A172 (cell line): ENCODE measurements at places on chromosomes 2 and 18.
A peak's percentile ranks its signal among the peaks of the same experiment; 100 is the strongest.

- no peak for DNase-seq
These were observed 142.6 kb downstream of the MGAT5 start for GRCh38 chr2:134396493-134396892.

DNA sequence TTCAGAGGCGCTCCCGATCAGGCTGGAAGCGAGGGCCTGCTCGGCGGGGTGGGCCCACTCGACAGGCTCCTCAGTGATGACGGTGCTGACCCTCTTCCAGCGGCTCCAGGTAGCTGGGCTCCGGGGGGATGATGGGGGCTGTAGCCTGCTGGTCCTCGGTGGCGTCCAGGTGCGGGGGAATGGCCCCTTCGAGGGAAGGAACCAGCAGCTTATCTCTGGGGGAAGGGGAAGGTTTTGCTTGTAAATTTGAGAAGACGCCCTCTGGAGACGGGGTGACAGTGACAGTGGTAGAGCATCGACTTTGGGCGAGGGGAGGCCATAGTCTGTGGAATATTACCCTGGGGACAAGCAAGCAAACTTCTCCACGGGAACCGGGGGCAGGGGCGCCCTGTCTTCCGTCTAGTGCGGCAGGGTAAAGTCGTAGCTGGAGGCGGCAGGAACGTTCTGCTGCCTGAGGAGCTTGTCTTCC is 891.9 kb upstream of the LRRTM1 start:
- DNase-seq = no peak

GRCh38 chr18:42131066-42131929 is 176.3 kb downstream of the PIK3C3 start:
- DNase-seq = no peak

- DNase-seq = no peak
These were observed 132.9 kb upstream of the RND3 start for GRCh38 chr2:150620416-150620815.

- DNase-seq = no peak
These were observed 620 bp downstream of the NGEF start for GRCh38 chr2:233012301-233012971.

GRCh38 chr2:158695305-158695704 is 99.8 kb upstream of the DAPL1 start:
- DNase-seq = no peak

DNA sequence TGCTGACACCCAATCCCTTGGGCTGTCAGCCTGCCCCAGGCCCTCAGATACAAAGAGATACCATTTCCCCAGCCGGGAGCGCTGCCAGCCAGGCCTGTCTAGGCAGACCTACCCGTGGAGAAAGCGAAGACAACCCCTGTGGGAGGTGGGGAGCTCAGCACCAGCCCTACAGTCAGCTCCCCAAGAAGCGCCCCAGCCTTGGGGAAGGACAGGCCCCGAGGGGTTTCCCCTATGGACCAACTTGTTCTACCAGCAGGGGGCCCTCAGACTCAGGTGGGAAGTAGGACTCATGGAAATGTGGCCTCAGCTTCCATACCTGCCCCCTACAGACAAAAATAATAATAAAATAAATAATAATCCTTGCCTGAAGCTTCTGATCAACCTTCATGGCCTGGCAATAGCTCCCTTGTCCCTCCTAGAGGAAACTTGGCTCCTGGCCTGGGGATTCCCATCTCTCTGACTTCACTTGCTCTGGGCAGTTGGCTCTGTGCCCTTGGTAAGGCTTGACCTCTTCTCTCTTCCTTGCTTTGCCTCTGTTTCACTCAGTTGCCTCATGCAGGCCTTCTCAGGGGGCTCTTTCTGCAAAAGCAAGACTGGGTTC is 7.0 kb downstream of the SLC35F6 start:
- DNase-seq = peak; percentile 81

GRCh38 chr2:120564213-120565094 is 171.2 kb upstream of the GLI2 start:
- no peak for DNase-seq

DNA sequence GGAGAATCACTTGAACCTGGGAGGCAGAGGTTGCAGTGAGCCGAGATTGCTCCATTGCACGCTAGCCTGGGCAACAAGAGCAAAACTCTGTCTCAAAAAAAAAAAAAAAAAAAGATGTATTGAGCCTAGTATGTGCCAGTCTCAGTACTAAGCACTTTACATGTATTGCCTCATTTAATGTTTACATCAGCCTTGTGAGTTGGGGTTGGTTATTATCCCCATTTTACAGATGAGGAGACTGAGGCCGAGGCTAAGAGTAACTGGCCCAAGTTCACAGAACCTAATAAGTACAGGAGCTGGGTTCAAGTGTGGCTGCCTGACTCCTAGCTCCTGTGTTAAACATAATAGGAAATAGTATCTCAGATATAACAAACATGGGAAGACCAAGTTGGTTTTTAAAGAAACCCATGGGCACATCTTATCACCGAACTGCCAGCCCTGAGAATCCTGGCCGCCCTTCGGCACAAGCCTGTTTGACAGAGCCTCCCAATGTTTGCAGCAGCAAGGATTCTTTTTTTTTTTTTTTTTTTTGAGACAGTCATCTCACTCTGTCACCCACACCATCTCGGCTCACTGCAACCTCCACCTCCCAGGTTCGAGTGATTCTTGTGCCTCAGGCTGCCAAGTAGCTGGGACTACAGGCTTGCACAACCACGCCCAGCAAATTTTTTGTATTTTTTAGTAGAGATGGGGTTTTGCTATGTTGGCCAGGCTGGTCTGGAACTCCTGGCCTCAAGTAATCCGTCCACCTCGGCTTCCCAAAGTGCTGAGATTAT is 24.2 kb upstream of the GMPPA start:
- DNase-seq = no peak

GRCh38 chr2:14735696-14736095 is 103.2 kb downstream of the LRATD1 start:
- DNase-seq = no peak

DNA sequence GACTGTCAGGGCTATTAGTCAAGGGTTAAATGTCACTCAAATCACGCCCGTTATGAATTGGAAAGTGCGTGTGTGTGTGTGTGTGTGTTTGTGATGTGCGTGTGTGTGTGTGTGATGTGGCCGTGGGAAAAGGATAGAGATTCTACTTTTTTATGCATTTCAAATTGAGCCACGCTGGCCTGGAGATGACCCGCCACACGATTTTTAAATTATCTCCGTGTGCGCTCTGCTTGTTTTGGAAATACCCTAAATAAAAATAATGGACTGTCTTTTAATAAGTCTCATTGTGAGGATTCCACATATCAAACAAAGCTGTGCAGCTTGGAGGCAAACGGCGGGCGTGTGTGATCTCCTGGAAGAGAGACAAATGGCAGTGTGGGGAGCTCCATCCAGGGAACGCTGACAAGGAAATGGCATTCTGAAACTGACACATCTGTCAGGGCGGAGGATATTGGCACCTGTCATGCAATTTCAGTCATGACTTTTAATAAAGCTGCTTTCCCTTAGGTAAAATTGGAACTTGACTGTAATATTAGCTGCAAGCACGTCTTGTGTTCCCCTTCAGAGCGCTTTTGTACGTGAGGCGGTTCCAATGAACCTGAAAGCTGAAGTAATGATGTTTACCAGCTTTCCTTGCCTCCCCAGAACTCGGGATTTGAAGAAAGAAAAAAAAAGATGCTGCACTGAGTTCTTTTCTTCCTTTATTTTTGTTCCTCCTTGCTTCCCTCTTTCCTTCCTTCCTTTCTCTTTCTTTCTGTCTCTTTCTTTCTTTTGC is 381.8 kb upstream of the SMIM21 start:
- no peak for DNase-seq

- DNase-seq = no peak
These were observed 94.8 kb downstream of the RTTN start for GRCh38 chr18:70110678-70111077.

- DNase-seq = no peak
These were observed 14.6 kb upstream of the KIDINS220 start for GRCh38 chr2:8851811-8852560.

- DNase-seq = peak; percentile 30
These were observed 34.8 kb upstream of the ITGAV start for GRCh38 chr2:186554850-186555671.

DNA sequence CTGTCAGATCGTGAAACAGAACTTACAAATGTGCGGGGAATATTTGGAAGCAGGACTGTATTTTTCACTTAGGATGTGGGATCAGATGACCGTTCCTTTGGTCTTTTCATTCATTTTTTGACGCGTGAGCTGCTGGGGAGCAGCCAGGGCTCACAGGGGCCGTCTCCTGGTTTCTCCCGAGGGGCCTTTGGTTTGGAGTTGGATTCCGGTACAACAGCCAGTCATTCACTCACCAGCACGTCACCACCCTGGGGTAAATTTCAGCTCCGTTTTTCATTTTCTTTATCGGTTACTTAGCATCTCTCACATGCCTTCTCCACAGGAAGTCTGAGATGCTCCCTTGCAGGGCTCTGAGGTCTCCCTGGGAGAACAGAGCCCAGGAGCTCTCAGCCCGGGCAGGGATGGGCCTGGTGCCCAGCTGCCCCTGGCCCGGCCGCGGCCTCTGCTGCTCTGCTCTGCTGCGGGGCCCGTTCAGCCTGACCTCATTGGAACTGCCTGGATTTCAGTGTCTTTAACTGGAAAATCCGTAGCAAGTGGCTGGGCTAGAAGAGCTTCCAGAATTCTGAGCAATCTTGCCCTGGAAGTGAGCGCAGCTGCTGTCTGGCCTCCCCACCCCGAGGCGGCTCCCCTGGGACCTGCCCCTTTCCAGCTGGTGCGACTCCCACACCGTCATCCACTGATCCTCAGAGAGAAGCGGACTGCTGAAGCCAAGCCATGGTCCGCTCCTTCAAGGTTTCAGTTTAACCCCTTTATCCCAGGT is 335.6 kb downstream of the EIPR1 start:
- no peak for DNase-seq

GRCh38 chr2:9206991-9207640 is 504 bp downstream of the ASAP2 start:
- peak; percentile 13 for DNase-seq

DNA sequence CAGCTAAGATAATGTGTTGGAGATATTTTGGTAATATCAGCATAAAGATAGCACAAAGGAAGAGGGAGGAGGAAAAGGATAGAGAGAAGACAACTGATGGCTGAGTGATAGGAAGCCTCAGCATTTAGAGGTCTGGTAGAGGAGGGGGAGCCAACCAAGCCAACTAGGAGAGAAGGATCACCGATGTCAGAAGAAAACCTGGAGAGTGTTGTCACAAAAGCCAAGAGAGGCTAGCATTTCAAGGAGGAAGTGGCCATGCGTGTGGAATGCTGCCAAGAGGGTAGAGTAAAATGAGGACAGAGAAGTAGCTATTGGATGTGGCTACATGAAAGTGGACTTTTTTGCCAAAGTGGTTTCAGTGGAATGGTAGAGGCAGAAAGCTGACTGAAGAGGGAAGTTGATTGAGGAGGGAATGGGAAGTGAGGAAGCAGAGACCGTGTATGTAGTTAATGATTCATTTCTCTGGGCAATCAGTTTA is 34.3 kb downstream of the LCLAT1 start:
- DNase-seq = no peak

DNA sequence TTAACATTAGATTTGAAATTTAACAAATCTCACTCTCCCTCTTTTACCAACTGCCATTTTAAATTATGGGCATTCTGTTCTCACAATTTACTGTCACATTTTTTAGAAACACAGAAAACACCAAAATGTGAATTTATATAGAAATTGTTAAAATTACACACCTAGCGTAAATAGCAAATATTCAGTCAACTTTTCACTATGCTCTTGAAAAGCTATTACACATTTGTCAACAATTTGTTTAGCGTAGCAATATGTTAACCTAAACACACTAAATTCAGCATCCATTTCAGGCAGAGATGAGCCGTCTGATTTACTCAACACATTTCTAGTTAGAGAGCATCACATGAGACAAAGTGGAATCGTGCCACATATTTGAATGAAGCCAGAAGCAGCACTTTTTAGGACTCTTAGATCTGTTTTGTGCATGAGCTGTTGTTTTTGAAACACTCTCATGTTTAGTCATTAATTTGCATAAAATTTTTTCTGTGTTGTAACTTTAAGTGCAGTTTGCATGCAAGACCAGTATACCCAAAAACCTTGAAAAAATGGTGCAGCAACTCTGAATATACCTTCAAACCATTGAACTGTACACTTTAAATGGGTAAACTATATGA is 8.2 kb downstream of the TTC32 start:
- no peak for DNase-seq

DNA sequence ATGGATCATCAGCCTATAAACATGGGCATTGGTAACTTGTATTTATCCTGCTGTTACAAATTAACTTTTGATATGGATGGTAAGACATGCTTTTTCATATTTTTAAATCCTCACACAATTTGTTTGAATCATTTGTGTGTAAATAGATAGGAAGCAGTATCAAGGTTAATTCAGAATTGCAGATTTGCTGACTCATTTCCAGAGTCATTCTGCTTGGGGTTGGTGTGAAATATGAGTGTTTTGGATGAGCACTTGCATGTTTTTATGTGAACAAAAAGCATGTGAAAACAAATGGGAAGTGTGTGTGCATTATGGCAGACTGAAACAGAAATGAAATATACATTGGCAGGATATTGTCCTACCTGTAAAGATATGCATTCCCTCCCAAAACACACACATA is 11.8 kb downstream of the CCDC85A start:
- no peak for DNase-seq

DNA sequence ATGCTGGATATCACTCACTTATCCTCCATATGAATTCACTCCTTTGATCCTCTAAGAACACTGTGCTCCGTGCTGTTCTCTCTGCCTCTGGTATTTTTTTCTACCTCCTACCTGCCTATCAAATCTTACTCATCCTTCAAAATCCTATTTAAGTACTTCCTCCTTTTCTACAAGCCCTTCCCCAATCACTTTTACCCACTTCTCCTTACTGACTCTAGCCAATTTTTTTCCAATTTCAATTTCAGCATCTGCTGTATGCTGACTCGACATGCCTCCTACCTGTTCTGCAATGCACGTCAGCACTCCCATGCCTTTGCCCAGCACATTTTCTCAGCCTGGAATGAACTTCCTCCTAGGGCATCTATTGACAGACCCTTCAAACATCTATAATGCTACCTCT is 37.3 kb upstream of the LNPK start:
- DNase-seq = no peak

DNA sequence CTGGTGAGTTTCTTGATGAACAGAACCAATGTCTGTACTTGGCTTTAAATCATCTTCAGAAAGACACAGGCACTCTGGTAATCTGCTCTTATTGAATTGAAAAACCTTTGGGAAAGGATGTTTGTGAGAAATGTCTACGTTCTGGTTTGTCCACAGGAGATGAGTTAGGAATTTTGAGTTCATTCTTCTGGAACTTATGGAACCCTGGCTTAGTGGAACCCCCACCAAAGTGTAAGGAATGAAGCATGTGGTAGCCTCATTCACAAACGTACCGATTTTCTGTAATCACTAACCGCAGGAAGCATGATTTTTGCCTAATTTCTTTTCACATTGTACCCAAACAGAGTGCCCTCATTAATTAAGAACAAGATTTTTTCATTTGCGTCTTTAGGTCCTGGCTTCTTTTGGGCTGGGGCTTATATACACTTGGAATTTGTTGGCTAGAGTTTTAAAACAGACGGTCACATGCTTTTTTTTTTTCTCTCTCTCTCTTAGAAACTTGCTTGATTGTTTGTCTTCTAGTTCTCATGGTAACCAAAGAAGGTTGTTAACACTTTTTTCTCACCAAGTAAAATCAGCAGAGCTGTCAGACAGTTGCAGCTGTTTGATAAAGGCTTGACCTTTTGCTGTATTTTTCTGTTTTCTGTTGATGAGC is 314.1 kb upstream of the THUMPD2 start:
- DNase-seq = no peak
